Activated CD4-positive, alpha-beta T cell treated with anti-CD3 and anti-CD28 coated beads, Interleukin-2, amount 50 U/mL, for 24 hours (primary cell): ENCODE measurements at places on chromosomes 11 and 22.

DNA sequence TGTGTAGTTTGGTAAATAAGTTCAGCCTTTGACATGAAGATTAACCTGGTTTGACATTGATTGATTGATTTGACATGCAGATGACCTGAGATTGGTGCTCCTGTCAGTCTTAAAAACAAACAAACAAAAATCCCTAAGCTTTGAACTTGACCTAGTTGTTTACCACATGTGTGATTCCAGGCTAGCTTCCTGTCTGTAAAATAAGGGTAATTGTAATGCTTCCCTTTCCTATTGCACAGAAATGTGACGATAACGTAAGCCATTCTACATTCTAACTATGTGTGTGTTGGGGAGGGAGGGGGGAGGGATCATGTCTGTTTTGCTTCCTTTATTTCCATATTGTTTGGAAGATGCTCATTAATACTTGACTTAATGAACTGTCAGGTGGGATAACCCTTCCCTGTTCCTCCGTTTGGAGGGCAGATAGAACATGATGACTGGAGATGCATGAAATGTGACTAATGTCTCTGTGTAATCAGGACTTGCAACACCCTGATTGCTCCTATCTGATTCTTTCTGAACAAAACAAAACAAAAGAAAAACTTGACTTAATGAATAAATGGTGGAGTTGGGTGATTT, 106.1 kb upstream of the CLMP start:
- DNase-seq, result no peak

- no peak for DNase-seq
These were observed 42.1 kb upstream of the PHF21B start for GRCh38 chr22:45051946-45052345.

DNA sequence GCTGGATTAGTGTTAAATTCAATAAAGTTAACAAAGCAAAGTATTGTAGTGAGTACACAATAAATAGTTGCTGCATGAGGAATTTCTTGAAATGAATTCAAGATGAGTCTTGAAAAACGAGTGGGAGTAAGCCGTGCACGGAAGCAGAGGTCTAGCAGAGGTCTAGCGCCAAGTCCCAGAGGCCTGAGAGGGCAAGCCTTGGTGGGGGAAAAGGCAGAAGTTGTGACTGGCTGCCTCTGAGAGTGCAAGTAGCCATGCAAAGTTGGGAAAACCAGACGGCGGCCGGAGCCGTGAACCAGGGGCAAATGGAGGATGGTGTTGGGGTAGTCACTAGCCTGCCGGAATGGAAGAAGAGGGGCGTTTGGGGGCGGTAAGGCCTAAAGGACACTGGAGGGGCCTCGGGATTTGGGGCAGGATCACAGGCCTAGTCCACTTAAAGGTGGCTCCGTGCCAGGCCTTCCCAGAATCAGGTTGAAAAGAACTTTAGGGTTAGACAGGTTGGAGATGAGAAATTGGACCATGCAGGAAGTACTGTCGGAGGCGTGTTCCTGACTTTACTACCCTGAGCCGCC, 379 bp upstream of the SLC3A2 start:
- DNase-seq, result no peak

- no peak for DNase-seq
These were observed 33.4 kb upstream of the ANGPTL5 start for GRCh38 chr11:101949680-101950220.

GRCh38 chr11:65849771-65850216, 8.2 kb downstream of the CFL1 start:
- no peak for DNase-seq
